Natural killer cell treated with Interleukin-12 subunit alpha and Interleukin-12 subunit beta and Interleukin-15 and Interleukin-18, amount 100 ng/mL, for 72 hours (primary cell): ENCODE measurements at places on chromosomes 16 and 17.

- DNase-seq, result no peak
Measured at GRCh38 chr16:75102595-75102994, 14.0 kb downstream of the LDHD start.

DNA sequence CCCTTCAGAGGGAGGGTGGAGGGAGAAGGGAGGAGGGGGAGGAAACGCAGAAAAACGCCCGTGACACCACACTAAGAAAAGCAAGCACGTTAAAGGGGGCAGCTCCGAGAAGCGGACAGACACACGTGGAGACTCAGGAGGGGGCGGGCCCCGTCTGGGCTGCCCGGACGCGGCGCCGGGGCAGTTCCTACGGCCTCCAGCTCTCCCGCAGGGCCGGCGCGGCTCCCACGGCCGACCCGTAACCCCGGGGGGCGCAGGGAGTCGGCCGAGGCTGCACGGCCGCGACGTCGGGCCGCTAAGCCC is 362 bp downstream of the KLHDC4 start:
- DNase-seq, result no peak

- no peak for DNase-seq
Measured at GRCh38 chr17:29885031-29885640, 44.9 kb downstream of the SSH2 start.

GRCh38 chr16:76059701-76060100 is 217.5 kb upstream of the CNTNAP4 start:
- DNase-seq, result no peak

DNA sequence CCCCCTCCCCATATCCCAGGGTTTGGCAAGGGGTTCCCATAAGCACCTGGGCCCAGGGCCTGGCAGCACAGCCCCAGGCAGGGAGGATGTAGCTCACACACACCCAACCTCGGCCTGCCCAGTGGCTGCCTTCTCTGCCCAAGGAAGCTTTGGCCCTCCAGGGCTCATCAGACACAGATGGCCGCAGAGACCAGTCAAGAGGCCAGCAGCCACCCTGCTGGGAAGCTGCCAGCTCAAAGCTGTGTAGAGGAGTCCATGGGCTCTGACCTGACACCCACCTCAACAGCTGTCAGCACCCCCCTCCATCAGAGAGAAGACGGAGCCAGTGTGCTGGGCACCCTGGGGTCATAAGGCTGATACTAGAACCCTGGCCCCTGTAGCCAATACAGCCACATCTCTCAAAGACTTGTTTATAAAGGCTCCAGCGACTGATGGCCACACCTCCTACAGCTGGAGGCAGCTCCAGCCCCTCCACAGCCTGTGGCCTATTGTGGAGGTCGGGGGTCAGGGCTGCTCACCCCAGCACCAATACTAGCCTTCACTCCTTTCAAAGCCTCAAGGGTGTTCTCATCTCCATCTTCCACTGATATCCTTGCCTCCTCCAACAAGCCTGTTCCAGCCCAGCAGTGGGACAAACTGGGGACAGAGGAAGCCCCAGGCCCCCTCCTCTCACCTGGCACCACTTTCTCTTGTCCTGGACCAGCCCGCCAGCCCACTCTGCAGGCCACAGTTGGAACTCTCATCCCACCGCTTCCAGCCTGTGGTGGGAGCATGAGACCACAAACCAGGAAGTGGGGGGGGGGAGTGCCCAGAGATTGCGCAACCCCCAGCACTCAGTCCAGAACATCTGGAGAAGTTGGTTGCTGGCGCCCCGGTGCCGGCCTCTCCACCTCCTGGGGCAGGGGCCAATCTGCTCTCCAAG is 2.2 kb upstream of the MPG start:
- no peak for DNase-seq

- no peak for DNase-seq
Measured at GRCh38 chr17:31489295-31490018, 98.0 kb downstream of the RAB11FIP4 start.

GRCh38 chr17:65941356-65941899 is 250.5 kb downstream of the CEP112 start:
- DNase-seq, result no peak

- no peak for DNase-seq
Measured at GRCh38 chr16:72749091-72749490, 298.8 kb downstream of the ZFHX3 start.

GRCh38 chr16:84229471-84229870 is 10.3 kb downstream of the KCNG4 start:
- DNase-seq, result no peak

DNA sequence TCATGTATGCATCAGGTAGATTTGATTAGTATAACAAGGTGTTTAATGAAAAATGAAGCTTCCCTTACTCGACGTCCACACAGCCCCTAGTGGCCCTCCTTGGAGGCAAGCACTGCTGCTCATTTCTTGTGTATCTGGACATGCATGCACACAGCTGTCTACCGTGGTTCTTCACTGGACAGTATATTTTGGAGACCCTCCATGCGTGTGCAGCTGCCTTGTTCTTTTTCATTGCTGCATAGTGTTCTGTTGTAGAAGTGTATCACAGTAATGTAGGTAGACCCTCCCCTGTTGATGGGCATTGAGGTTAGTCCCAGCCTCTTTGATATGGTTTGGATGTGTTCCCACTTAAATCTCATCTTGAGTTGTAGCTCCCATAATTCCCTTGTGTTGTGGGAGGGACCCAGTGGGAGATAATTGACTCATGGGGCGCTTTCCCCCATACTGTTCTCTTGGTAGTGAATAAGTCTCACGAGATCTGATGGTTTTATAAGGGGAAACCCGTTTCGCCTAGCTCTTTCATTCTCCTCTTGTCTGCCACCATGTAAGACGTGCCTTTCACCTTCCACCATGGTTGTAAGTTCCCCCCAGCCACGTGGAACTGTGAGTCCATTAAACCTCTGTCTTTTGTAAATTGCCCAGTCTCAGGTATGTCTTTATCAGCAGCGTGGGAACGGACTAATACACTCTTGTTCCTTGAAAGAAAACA is 6.3 kb downstream of the CMIP start:
- DNase-seq, result no peak

DNA sequence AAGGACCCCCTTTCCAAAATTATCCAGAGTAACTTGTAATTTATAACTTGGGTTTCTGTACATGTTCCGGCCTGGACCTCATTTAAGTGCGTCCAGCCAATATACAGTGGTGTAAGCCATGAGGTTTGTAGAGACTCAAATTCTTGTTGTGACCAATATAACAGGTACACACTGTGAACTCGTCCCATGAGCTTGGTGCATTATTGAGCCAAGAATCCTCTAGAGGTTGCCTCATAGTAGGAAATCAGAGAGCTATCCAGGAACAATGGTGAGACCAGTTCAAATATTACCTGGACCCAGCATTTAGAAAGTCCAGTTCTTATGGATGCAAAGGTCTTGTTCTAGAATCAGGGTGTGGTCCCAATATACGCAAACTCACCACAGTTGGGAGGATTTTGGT is 138.2 kb downstream of the NPIPB5 start:
- no peak for DNase-seq
